A673 (cell line): ENCODE measurements at places on chromosomes 1 and 21. TPM values are rescaled to one million over a fixed set of nuclear protein-coding genes. Genes with fewer than 3 reads are reported as not detected.

Gene PINK1
- total RNA-seq: 7.2 and 13.3 TPM in 2 replicates

Gene LYPD8
- not detected in 2 replicates for total RNA-seq

Gene DMBX1
- 0.69 and 1.4 TPM in 2 replicates for total RNA-seq

DNA sequence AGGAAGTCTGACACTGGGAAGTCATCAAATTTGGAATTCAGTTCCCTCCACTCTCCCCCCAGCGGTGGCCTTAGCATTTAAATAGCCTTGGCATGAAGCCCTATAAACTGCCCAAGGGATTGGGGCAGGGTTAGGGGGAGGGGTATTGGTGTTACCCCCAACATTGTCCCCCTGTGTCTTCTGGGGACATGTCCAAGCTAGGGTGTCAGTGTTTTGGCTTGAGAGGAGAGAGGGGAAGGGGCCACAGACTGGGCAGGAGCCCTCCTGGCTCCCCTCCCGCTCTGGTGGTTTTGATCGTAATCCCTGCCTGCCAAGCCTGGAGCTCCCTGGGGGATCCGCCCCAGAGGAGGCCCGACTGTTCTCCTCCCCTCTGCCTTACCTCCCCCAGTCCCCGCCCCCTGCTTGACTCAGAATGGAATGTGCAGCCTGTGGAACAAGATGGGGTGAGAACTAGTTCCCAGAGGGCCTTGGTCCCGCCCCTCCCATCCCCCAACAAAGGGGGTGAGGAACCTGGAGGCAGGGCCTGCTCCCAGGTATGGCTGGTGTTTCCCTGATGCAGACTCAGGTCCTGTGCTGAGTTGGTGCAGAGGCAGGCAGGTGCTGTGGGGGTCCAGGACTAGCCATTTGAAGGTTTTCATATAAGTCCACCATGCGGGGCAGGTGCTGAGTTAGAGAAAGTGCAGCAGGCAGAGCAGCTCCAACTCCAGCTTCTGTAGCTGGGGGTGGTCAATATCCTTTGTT is 7.4 kb downstream of the SOX13 start:
- DNase-seq: peak; percentile 97
- H3K27ac ChIP-seq: peak overlapping the region; percentile 66
- no peaks in the 10 kb centered on the region for H3K36me3 ChIP-seq
- peaks cover 35% of the 10 kb centered on the region for H3K4me1 ChIP-seq
- H3K4me3 ChIP-seq: no peak overlapping the region

DNA sequence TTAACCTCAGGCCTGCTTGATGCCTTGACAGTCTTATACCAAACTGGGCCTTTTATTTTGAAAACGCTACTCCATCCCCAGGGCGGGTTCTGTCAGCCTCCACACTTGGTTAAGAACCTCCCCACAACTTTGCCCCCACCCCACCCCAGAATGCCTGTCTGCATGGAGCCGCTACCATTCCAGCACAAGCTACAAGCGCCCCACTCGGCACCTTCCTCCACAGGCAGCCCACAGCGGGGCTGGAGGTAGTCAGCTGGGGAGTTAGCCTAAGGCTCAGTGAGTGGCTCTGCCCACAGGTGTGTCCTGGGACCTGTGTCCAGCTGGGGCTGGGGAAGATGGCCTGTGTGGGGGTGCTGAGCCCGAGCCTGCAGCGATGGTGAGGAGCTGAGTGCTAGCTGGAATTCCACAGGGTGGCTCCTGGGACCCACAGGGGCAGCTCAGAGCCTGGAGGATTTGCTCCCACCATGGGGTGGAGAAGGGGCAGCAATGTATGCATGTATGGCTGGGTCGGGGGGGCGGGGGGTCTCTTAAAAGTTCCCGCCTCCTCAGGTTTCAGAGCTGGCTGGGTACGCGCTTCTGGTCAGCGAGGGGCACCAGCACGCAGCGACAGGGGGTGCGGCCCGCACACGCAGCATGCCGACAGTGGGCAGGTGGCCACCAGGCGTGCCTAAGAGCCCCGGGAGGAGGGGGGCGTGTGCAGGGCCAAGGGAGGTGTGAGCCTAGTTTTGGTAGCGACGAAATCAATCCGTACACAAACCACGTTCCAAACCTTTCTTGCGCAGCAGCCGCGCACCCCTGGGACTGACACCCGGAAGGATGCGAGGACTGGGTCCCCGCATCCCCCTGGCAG is 917 bp downstream of the ETNK2 start:
- no peak overlapping the region for H3K27ac ChIP-seq
- H3K36me3 ChIP-seq: no peaks in the 10 kb centered on the region
- peak; percentile 45 for DNase-seq

DNA sequence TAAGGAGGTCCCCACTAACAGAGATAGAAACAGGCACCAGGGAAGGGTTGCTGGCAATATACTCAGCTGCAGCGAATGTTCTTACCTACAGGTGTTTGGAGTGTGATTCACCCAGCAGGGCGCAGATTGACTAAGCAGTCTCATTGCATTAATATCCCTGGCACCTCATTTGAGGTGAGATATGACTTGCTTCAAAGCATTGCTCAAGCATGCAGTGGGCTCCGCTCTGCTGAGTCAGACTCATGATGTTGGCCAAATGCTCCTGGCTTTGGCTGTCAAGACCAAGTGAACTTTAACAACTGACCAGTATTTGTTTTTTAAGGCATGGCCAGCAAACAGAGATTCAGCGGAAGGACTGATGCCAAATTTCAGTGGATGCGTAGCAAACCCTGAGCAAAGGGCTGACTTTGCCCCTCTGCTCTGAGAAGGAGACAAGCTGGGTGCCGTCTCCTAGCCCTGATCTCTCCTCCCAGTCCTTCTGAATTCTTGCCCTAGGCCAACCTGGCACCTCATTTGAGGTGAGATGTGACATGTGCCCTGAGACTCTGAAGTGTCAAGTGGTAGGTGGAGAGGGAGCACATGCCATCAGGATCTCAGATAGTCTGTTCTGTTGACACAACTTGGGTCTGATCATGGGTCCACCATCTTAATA is 187.1 kb upstream of the COA6 start:
- DNase-seq: no peak
- H3K27ac ChIP-seq: no peak overlapping the region
- H3K27me3 ChIP-seq: no peaks in the 10 kb centered on the region
- H3K4me3 ChIP-seq: no peak overlapping the region

GRCh38 chr1:179776831-179777230 is 33.7 kb downstream of the FAM163A start:
- no peak for DNase-seq
- H3K27ac ChIP-seq: no peak overlapping the region
- no peaks in the 10 kb centered on the region for H3K36me3 ChIP-seq
- no peak overlapping the region for H3K4me3 ChIP-seq
- no peaks in the 10 kb centered on the region for H3K4me1 ChIP-seq

DNA sequence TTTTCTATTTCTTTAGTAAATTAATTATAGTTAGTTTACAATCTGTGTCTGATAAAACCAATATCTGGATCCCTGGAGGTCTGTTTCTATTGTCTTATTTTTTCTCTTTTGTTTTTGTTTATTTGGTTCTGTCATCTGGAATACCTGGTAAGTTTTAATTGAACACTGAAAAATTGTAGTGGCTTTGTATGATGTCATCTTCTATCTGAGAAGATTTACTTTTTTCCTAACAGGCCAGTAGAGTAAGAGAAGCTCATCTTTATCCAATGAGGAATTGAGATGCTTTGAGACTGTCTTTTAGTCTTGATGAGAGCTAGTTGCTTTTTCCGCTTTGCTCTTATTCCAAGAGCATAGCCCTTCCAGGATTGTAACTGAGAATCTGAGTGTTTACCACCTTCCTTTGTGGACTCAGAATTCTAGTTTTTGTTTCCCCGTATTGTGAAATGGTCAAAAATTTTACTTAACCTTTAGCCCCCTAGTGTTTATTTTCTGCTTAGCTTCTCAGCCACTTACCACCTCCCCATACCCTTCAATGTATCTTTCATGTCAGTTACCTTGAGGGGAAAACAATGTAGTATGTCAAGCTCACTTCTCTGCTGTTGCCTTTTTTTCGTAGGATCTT is 25.0 kb downstream of the PTGFRN start:
- H3K4me1 ChIP-seq: no peaks in the 10 kb centered on the region
- DNase-seq: no peak
- no peaks in the 10 kb centered on the region for H3K36me3 ChIP-seq
- no peaks in the 10 kb centered on the region for H3K27me3 ChIP-seq

DNA sequence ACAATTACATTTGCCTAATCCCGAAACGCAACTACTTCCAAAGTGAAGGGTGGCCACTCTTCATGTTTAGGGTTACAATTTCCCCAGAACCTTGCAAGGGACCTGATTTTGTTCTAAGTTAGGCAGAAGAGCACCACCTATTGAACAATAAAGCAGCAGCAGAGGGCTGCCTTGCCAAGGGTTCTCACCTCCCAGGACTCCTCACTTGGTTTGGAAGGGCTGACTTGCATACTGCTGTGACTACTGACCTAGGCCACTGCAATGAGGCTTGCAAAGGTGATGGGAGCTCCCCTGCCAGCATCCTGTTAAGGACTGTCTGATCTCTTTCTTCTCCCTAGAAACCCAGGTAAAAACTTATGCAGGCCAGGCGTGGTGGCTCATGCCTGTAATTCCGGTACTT is 14.2 kb downstream of the MTOR start:
- H3K27me3 ChIP-seq: no peaks in the 10 kb centered on the region
- peaks cover 40% of the 10 kb centered on the region for H3K36me3 ChIP-seq
- no peak overlapping the region for H3K27ac ChIP-seq
- no peaks in the 10 kb centered on the region for H3K4me1 ChIP-seq
- no peak overlapping the region for H3K4me3 ChIP-seq

GRCh38 chr1:224493269-224493668 is 58.7 kb upstream of the WDR26 start:
- no peak for DNase-seq
- peaks cover 24% of the 10 kb centered on the region for H3K4me1 ChIP-seq
- H3K4me3 ChIP-seq: no peak overlapping the region
- H3K27me3 ChIP-seq: no peaks in the 10 kb centered on the region
- H3K36me3 ChIP-seq: no peaks in the 10 kb centered on the region
- no peak overlapping the region for H3K27ac ChIP-seq

GRCh38 chr1:169623132-169623926 is 6.6 kb downstream of the SELP start:
- no peak overlapping the region for H3K27ac ChIP-seq
- no peaks in the 10 kb centered on the region for H3K36me3 ChIP-seq
- no peaks in the 10 kb centered on the region for H3K4me1 ChIP-seq
- no peak for DNase-seq

GRCh38 chr1:248818505-248819374 is 7.0 kb downstream of the SH3BP5L start:
- DNase-seq: no peak
- peaks cover 34% of the 10 kb centered on the region for H3K36me3 ChIP-seq
- H3K4me3 ChIP-seq: no peak overlapping the region
- H3K27ac ChIP-seq: no peak overlapping the region
- no peaks in the 10 kb centered on the region for H3K27me3 ChIP-seq
- H3K4me1 ChIP-seq: no peaks in the 10 kb centered on the region

DNA sequence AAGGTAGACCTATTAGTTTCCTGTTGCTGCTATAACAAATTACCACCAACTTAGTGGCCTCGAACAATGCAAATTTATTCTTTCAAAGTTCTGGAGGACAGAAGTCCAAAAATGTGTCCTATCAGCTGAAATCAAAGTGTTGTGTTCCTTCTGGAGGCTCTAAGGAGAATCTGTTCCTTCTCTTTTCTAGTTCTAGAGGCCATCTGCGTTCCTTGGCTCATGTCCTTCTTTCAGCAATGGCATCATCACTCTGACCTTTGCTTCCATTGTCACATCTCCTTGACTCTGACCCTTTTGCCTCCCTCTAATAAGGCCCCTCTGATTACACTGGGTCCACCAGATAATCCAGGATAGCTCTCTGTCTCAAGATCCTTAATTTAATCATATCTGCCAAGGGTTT is 1.2 kb upstream of the MR1 start:
- H3K36me3 ChIP-seq: no peaks in the 10 kb centered on the region
- H3K27ac ChIP-seq: no peak overlapping the region
- no peaks in the 10 kb centered on the region for H3K27me3 ChIP-seq
- H3K4me3 ChIP-seq: no peak overlapping the region
- no peak for DNase-seq

- no peaks in the 10 kb centered on the region for H3K36me3 ChIP-seq
- no peaks in the 10 kb centered on the region for H3K4me1 ChIP-seq
- H3K4me3 ChIP-seq: no peak overlapping the region
These were observed 101.7 kb upstream of the HAO2 start for GRCh38 chr1:119266858-119267257.

DNA sequence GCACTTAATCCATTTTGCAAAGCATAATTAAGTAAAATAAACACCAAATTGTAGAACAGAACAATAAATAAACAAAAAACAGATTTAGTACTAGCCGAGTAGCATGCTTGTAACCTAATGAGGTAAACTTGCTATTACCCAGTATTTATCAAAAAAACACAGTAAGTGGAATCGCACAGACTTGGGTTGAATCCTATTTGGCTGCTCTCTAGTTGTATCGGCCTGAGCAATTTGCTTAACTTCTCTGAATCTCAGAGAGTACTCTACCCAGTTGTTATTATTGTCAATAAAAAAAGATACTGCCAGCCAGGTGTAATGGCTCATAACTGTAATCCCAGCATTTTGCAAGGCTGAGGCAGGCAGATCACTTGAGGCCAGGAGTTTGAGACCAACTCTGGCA is 664.3 kb downstream of the ADGRL2 start:
- DNase-seq: no peak
- no peaks in the 10 kb centered on the region for H3K27me3 ChIP-seq
- H3K36me3 ChIP-seq: no peaks in the 10 kb centered on the region
- H3K4me1 ChIP-seq: peaks cover 12% of the 10 kb centered on the region
- H3K4me3 ChIP-seq: no peak overlapping the region

- no peak overlapping the region for H3K27ac ChIP-seq
- H3K36me3 ChIP-seq: peaks cover 2% of the 10 kb centered on the region
- H3K4me1 ChIP-seq: no peaks in the 10 kb centered on the region
- DNase-seq: no peak
- H3K4me3 ChIP-seq: no peak overlapping the region
These were observed 26.7 kb downstream of the CCSAP start for GRCh38 chr1:229316166-229316565.

GRCh38 chr1:99326215-99326949 is 62.1 kb downstream of the PLPPR4 start:
- H3K27me3 ChIP-seq: no peaks in the 10 kb centered on the region
- no peak overlapping the region for H3K4me3 ChIP-seq
- no peak overlapping the region for H3K27ac ChIP-seq

DNA sequence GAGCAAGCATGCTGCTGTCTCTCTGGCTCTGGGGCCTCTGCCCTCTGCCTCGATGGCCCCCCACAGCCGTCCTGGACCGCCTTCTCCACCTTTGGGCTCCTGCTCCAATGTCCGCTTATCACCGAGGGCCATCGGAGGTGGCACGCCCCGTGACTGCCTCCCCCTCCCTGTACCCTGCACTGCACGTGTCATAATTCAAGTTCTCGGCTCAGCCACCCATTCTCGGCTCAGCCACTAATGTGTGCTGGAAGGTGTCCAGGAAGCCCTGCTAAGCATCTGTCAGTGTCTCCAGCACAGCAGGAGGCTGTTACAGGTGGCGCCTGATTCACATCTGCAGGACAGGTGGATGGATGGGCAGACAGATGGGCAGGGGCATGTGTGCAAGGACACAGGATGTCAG is 45.5 kb downstream of the TP73 start:
- no peak overlapping the region for H3K4me3 ChIP-seq
- H3K4me1 ChIP-seq: no peaks in the 10 kb centered on the region
- H3K27me3 ChIP-seq: no peaks in the 10 kb centered on the region
- H3K27ac ChIP-seq: no peak overlapping the region
- DNase-seq: no peak

- no peak overlapping the region for H3K4me3 ChIP-seq
- no peak for DNase-seq
- no peaks in the 10 kb centered on the region for H3K4me1 ChIP-seq
- no peaks in the 10 kb centered on the region for H3K36me3 ChIP-seq
These were observed 183.3 kb downstream of the AJAP1 start for GRCh38 chr1:4837752-4838151.
